ENCODE measurements at places on chromosomes 2 and 18. TPM values are rescaled to one million over a fixed set of nuclear protein-coding genes. Genes with fewer than 3 reads are reported as not detected.

TMEM200C gene
- total RNA-seq, result not detected

GTF2A1L gene
- total RNA-seq, result not detected

KANSL1L gene
- total RNA-seq, result 9.2 TPM

CD207 gene
- total RNA-seq, result not detected

SCN9A gene
- 6.2 TPM for total RNA-seq

HMSD gene
- total RNA-seq, result not detected

RABL2A gene
- total RNA-seq, result 12.0 TPM

CCDC148 gene
- total RNA-seq, result 0.34 TPM
